ENCODE measurements at places on chromosomes 3 and 15.

GRCh38 chr3:100069472-100069871 lies 44.8 kb downstream of the FILIP1L start:
- DNase-seq: no peak

- no peak for DNase-seq
Observed at GRCh38 chr3:9732080-9732739, 675 bp downstream of the BRPF1 start.

- DNase-seq: no peak
Observed at GRCh38 chr3:38723569-38724391, 74.3 kb upstream of the SCN5A start.

GRCh38 chr3:9864200-9864927 lies 15.7 kb downstream of the CIDEC start:
- DNase-seq: no peak

- no peak for DNase-seq
Observed at GRCh38 chr15:53328341-53328740, 431.1 kb downstream of the WDR72 start.

- no peak for DNase-seq
Observed at GRCh38 chr3:184389935-184390528, 10.2 kb downstream of the CHRD start.
